Amygdala (tissue), 56 donors: ENCODE measurements at places on chromosomes 4 and X.
A peak's percentile ranks its signal among the peaks of the same experiment; 100 is the strongest.

- DNase-seq, result no peak
These were observed 98.3 kb upstream of the MAML3 start for GRCh38 chr4:140252141-140252741.

DNA sequence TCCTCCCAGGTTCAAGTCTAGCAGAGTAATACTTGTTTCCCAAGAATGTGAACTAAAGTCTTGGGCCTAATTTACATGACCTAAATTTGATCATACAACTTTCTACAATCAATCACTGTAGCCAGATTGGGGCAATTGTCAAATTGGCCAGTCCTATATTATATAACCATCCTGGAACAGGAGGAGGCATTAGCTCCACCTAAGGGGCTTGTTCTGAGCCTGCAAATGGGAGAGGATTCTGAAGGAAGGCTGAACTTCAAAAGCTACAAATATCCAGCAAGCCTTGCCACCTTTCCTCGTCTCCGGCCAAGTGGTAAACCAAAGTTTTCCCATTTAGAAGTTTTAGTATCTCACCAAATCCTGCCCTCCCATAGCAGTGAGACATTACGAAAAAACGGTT, 1289.6 kb upstream of the TENM3 start:
- DNase-seq, result no peak

GRCh38 chr4:82706349-82707000, 92.1 kb downstream of the SCD5 start:
- DNase-seq, result no peak

- no peak for DNase-seq
These were observed 55.1 kb downstream of the DMD start for GRCh38 chrX:33156152-33156726.

GRCh38 chr4:113397114-113397701, 347.8 kb downstream of the ANK2 start:
- no peak for DNase-seq

- no peak for DNase-seq
These were observed 559.3 kb upstream of the ZFP42 start for GRCh38 chr4:187436251-187436650.

- no peak for DNase-seq
These were observed 19.9 kb downstream of the PHKA1 start for GRCh38 chrX:72694170-72694569.

GRCh38 chrX:140599851-140600250, 95.0 kb upstream of the SOX3 start:
- DNase-seq, result no peak

DNA sequence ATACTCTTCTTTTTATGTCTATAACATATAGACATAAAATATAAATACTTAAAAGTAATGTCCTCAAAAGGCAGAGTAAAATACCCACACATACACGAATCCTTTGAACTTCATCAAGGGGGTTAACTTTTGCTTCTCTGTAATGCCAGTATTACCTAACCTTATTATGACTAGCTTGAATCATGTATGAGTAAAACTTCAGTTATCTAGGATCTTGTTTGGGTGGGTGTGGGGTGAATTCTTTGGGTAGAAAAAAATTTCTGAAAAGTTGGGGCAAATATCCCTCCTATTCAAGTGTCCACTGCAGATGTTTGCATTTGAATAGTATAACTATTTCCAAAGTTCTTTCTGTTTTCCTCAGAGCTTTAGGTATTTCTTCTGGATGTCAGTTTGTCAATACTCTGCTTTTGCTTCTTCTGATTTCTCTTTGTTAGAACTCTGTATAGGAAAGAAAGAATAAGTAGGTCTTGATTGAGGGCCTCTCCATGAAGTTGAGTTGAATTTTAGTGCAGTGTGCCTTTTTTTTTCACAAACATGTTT, 173.8 kb downstream of the ADGRL3 start:
- DNase-seq, result no peak

DNA sequence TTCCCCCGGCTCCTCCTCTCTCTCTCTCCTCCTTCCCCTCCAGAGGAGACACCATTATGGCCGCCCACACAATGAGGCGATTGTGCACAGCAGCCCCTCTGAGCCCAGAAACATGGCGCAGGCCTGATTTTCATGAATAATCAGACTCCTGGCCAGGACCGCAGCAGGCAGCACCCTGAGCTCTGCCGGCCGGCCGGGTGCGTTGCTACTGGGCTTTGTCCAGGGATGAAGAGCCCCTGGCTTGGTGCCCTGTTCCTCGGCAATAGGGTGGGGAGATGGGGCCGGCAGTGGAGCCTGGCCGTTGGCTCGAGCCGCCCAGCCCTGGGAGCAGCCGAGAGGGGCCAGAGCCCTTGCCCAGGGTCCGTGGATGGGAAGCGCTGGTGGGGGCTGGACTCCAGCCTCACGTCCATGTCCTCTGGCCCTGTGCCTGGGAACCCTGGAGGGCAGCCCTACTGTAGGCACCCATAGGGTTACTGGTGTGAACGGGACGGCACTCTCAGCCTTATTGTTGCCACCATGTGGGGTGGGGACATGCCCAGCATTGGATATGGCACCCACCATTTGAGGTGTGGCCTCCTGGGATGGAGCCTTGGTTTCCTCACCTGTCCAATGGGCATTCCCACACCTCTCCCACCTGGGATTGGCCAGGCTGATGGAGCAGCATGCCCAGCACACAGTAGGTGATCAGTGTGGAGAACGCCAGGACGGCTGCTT, 103.0 kb downstream of the SORCS2 start:
- peak; percentile 38 for DNase-seq

DNA sequence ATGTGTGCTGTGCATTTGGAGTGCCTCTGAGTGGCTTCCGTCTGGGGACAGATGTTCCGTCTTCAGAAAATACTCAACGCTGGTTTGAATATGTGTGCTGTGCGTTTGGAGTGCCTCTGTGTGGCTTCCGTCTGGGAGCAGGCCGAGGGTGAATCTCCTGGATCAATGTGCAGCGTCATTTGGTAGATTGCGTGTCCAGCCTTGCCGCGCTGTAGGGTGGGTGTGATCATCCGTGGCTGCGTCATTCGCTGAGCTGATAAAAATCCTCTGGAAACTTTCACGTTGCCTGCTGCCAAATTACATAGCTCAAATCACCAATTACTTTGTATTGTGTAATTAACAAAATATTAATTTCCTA, 12.1 kb downstream of the UVSSA start:
- no peak for DNase-seq

- DNase-seq, result no peak
These were observed 9.1 kb downstream of the KLB start for GRCh38 chr4:39415678-39416283.

- DNase-seq, result no peak
These were observed 10.6 kb upstream of the PUDP start for GRCh38 chrX:7158468-7158990.

DNA sequence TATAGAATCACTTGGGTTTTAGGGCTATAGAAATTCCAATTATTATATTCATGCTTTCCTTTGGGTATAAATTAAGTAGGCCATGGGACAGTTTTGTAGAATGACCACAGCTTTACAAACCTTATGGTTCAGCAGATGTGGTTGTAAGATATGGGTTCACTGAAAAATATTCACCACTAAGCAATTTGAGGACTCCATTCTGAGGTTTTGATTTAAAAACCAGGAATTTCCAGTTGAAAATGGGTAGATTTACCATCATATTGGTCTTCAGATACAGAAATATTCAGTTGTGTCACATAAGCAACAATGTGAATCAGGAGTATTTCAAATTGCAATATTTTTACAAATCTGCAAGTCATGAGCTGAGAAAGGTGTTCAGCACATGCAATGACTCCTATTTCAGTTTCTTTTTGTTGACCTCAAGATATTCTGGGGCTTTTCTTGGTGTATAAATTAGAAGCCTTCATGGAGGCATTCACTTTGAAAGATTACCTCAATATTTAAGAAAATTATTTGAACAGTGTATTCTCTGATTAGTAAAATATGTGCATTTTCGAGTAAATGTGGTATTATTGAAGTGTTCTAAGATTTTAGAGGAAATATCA, 218.4 kb upstream of the HCCS start:
- DNase-seq, result no peak

DNA sequence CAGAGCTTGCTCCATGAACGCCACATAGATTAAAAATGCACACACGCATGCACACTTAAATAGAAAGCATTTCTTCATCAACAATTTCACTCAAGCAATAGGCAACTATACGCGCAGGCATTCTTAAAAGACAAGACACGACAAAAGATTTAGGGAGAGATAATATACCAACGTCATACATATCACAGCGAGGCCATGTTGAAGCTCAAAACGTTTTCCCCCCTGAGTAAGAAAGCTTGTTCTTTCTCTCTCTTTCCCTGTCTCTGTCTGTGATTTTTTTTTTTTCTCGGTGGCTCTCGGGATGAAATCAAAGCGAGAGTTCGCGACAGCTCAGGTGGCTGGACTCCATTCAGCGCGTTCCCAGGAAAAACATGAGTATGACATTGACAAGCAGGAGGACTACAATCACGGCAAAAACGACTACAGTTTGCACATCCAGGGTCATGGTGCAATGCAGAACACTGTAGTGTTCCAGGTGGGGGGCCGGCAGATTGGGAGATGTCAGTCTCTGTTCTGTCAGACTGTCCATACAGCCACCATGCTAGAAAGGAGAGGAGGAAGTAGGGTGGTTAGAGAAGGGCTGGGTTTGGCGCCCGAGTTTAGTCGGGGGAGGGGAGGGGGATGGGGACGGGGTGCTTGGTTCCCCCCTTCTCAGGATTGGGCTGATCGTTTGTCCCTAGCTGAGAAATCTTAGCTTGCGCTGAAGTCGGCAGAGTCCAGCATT, 30.7 kb downstream of the ARHGEF9 start:
- DNase-seq, result no peak

- no peak for DNase-seq
These were observed 777 bp upstream of the CASK start for GRCh38 chrX:41923978-41924683.

DNA sequence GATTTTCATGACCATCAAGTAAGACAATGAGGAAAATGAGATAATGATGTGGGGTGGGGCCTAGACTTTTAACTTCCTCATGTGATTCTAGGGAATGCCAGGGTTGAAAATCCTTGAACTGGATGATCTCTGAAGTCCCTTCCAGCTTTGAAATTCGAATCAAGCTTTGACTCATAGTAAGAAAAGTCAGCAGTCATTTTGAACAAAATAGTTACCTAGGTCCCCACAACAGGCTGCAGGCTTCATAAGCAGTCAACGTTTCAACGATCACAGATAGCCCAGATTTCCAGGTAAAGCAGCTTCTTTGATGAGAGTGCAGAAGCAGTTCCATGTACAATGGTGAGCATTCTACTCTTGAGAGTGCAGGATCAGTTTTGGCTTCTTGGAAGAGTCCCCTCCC, 93.7 kb downstream of the GRIA3 start:
- DNase-seq, result no peak

GRCh38 chr4:14856062-14856933, 146.0 kb upstream of the CPEB2 start:
- DNase-seq, result no peak

DNA sequence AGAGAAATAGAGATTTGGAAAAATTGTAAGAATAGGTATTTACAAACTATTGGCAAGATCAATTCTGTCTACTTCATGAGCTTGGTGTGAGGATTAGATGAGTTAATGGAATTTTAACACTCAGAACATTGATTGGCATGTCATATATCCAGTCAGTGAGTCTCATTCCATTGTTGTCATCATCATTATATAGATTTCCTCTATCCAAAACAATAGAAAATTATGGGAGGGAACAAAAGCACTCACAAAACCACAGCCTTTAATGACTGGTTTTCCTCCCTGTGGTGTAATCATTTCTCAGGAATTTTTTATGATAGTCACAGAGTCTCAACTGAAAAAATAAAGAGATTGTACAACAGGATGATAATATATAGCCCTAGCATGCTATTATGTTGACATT, 21.1 kb downstream of the KLHL5 start:
- DNase-seq, result no peak

DNA sequence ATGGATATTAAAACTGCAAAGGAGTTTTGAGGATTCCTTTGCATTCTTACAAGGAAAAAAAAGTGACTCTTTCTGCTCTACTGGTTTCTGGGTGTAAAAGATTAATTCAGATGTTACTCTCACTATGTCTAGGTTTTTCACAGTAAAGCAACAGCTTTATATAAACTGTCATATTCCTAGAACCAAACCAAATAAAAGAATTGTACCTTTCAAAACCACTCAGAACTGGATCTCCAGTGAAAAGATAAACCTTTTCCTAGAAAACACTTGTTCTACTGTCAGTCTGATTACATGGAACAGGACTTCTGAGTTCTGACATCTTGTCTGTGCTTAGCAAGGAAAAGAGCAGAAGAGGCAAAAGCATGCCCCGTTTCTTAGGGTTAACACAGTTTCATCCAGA, 5.0 kb upstream of the PPID start:
- no peak for DNase-seq

DNA sequence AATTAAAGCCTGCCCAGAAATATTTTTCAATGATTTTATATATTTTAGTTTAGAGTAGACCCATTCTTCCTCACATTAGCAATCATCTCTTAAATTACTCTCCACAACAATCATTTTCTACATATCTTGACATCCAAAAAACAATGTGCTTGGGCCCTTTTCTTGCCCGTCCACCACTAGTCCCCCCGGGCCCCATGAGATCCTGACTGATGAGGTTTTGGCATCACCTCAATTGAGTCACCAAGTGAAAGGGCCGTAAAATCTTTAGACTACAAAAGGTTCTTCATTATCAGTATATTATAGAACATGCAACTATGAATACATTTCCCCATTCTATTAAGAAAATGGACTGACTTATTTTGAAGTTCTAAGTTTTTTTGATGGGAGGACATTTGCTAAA, 4.0 kb upstream of the CDKL2 start:
- DNase-seq, result no peak

DNA sequence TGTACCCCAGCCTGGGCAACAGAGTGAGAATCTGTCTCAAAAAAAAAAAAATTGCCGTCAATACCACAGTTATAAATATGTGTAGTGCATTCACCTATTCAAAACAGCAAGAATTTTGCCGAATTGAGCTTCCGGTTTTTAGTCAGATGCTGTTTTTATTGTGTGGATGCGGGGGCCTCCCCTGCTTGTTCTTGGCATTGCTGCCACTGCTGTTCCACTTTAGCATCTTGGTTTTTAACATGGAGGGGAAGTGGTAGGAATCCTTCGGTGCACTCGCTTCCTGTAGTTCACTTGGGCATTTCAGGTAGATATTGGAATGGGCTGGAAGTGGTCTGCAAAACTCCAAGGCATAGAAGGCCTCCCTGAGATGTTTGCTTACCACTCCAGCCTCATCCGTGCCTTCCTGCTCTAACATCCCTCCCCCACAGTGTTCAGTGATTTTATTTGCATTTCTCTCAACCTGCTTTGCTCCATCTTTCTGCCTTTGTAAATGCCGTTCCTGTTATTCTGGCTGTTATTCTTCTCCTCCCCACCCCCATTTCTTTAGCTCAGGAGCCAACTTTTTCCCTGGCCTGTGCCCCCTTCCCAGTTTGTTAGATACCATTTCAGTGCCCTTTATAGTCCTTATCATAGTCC, 25.5 kb downstream of the MOB1B start:
- no peak for DNase-seq

- no peak for DNase-seq
These were observed 617.8 kb downstream of the PCDH7 start for GRCh38 chr4:31338000-31338399.
